Activated T-helper 1 cell treated with anti-CD3 and anti-CD28 coated beads, Interleukin-12 subunit alpha, Interleukin-12 subunit beta, Interleukin-2, Interleukin-4 antibody, amounts not matched to agents 30 ng/mL and 10 ng/mL and 1 ng/mL, durations not matched to agents 14 hours and 24 hours and 36 hours (primary cell): ENCODE measurements at places on chromosomes 12 and 14.

DNA sequence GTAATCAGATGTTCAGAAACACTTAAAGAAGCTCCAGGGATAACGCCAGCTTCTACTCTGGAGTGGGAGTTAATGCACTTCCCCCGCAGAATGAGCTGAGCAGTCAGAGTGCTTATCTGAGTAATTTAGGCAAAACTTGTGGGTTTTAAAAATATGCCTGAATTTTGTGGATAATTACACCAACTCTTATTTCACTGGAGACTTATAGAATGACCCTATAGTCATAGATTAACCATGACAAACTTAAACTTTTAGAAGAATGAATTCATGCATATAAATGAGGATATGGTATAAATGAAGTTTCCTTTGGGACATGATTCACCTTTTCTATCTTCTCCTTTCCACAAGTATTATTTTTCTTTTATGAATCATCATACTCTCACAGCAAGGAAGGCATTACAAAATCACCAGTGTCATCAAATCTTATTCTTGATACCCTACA is 241.1 kb upstream of the FBXO33 start:
- no peak for DNase-seq

DNA sequence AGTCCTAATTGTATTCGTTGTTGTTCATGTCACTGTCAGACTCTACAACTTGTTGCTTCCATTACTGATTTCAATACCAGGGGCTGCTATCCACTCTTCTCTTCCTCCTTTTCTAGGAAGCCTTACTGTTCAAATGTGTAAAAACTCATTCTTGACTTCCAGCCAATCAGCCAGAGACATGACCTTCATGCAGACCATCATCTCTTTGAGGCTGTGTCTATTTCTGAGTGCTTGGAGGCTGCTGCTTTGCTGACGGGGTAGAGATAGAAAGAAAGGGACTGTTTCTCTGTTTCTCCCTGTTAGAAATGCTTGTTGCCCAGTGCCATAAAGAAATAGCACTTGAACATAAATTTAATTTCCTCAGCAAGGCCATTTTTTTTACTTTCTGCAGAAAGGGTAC is 282.9 kb downstream of the RGS6 start:
- no peak for DNase-seq

DNA sequence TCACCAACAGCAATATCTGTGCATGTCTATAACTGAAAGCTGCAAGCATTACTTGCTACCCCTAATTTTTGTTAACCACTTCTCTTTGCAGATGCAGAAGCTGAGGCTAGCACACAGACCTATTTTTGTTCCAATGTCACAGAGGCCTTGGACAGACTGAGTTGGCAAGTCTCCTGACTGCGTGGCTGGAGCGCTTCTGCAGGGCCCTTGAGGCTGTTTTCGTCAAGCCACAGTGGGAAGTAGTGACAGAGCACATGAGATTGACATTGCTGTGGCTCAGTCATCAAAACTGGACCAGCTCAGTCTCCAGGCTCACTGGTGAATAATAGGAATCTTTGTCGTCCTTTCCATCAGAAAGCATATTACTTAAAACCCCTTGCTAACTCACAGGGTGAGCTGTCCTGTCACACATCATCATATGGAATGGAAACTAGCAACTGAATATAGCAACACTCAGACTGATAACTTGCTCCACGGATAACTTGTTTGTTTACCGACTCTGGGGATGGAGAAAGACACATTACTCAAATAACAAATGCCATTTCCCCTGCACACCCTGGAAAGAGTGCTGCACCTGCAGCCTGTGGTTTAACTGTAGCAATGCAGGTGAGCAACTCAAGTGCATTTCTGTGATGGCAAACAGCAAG is 43.6 kb upstream of the DDX11 start:
- DNase-seq, result no peak

- no peak for DNase-seq
Observed at GRCh38 chr14:50670196-50670865, 2.2 kb upstream of the SAV1 start.

- DNase-seq, result no peak
Observed at GRCh38 chr14:38056270-38056669, 151.4 kb upstream of the SSTR1 start.

DNA sequence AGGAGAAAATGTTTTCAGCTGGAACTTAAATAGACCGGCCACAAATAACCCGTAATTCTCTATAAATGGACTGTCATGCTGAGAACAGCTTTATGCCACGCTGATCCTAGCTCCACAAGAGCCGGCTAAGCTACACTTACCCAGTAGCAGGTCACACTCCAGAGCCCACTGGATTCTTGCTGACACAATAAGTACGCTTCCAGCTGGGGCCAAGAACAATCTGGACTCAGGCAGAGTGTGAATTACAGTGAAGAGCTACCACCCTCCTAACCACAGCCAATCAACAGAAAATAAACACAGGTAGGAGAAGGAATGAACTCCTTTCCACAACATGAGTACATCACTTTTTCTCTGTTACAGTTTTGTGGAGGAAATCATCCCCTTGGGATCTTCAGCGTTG is 531.3 kb downstream of the GALC start:
- DNase-seq, result no peak

DNA sequence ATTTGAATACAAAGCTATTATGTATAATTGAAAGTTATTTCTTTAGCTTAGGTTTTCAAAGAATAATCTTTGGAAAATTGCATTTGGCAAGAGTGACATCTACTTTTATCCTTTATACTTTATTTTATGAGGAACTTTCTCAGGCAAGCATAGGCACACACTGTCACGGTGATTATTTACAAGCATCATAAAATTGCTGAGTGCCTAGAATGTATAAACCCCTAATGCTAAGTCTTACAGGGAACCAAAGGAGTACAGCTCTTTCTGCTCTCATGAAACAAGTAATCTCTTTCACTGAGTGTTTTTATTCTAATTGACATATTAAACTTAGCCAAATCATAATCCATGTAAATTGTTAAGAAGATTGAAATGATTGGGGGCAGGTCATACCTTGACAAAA is 154.9 kb downstream of the FSCB start:
- no peak for DNase-seq

GRCh38 chr12:108356835-108357806 is 18.0 kb upstream of the CMKLR1 start:
- no peak for DNase-seq

DNA sequence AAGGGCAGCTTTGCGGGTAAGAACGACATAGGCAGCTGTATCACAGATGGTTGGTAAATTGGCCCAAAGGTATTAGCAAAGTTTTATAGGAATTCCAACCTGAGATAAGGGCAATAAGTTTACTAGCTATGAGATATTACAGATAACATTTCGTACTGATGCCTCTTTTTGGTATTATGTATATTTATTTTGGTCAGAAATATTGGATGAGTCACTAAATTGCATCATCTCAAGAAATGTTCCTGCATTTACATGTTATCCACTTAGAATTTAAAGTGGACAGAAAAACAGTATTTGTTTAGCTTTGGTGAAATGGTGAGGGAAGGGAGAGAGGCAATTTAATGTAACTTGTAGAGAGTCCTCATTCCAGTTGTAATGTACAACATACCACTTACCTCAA is 65.1 kb upstream of the PZP start:
- no peak for DNase-seq

GRCh38 chr14:26794731-26795130 is 196.9 kb upstream of the NOVA1 start:
- no peak for DNase-seq
